NB4 (cell line): ENCODE measurements at places on chromosomes 11 and 22.

DNA sequence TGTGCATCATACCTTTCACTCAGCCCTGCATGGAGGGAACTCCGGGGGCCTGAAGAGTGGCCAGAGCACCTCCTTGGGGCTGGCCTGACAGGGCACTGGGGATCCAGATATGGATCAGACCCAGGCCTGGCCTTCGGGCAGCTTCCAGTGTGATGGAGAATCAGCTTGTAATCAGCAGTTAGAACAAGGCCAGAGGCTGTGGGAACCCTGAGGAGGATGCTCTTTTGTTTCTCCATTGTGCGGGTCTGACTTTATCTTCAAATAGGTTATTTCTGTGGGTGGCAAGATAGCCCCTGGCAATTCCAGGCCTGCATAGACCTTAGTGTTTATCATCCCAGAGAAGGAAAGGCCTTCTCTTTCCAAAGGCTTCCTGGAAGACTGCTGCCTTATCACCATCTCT lies 12.3 kb downstream of the DGAT2 start:
- DNase-seq = no peak

GRCh38 chr11:34145847-34146381 lies 40.5 kb downstream of the NAT10 start:
- DNase-seq = no peak

- no peak for DNase-seq
These were observed 133.2 kb upstream of the TEAD1 start for GRCh38 chr11:12540913-12541582.

DNA sequence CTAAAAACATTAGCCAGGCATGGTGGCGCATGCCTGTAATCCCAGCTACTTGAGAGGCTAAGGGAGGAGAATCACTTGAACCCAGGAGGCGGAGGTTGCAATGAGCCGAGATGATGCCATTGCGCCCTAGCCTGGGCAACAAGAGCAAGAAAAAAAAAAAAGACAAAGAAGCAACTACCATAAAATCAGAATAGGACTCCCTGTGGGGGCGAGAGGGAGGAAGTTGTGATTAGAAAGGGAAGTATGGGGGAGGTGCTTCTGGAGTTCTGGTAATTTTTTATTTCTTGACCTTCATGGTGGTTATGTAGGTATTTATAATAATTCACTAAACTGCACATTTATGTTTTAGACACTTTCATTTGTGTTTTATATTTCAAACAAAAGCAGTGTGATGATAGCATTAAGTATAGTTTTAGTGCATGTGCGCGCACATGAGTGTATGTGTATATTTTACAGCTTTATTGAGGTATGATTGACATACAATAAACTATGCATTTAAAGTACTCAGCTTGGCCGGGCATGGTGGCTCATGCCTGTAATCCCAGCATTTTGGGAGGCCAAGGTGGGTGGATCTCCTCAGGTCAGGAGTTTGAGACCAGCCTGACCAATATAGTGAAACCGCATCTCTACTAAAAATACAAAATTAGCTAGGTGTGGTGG lies 43.5 kb downstream of the SIK2 start:
- peak; percentile 17 for DNase-seq

- DNase-seq = no peak
These were observed 27.4 kb upstream of the IRAG1 start for GRCh38 chr11:10720881-10721376.

- no peak for DNase-seq
These were observed 56.1 kb downstream of the ST14 start for GRCh38 chr11:130215531-130216220.
